ENCODE measurements at places on chromosomes 4 and X.
A peak's percentile ranks its signal among the peaks of the same experiment; 100 is the strongest.

DNA sequence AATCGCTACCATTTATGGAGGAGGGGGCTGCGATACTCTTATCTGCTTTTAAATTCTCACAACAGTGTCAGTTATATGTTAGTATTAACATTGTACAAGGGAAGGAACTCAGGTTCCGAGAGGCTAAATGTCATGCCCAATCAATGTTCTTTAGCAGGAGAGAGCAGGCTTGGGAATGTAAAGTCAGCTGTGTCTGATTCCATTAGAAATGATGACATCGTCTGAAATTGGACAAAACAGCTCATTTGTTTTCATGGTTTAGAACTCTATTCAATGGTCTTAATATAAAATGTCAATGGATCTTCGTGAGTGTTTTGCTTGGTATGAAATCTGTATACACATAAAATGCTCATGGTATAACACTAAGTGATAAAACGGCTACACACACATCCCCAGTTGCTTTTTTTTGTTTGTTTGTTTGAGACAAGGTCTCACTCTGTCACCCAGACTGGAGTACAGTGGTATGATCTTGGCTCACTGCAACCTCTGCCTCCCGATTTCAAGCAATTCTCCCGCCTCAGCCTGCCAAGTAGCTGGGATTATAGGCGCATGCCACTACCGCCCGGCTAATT lies 11.9 kb upstream of the SH3KBP1 start:
- DNase-seq: no peak

GRCh38 chr4:179116011-179116410 lies 1673.8 kb upstream of the AGA start:
- no peak for DNase-seq

DNA sequence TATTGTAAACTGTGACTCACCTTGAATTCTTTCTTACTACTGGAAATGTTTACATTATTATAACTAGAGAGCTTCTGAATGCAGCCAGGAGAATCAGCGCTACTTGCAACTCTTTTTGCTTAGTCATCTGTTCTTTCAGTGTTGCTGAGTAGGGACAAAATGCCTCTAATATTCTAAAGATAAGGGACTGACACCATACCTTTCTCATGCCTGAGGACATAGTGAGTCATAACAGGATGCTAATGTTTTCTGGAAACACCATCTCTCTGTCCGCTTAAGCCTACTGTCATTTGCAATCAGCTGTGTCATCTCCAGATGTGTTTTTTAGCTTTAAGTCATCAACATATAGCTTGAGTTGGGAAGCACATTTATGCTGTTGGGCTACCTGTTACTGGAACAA lies 108.3 kb downstream of the QRFPR start:
- no peak for DNase-seq

DNA sequence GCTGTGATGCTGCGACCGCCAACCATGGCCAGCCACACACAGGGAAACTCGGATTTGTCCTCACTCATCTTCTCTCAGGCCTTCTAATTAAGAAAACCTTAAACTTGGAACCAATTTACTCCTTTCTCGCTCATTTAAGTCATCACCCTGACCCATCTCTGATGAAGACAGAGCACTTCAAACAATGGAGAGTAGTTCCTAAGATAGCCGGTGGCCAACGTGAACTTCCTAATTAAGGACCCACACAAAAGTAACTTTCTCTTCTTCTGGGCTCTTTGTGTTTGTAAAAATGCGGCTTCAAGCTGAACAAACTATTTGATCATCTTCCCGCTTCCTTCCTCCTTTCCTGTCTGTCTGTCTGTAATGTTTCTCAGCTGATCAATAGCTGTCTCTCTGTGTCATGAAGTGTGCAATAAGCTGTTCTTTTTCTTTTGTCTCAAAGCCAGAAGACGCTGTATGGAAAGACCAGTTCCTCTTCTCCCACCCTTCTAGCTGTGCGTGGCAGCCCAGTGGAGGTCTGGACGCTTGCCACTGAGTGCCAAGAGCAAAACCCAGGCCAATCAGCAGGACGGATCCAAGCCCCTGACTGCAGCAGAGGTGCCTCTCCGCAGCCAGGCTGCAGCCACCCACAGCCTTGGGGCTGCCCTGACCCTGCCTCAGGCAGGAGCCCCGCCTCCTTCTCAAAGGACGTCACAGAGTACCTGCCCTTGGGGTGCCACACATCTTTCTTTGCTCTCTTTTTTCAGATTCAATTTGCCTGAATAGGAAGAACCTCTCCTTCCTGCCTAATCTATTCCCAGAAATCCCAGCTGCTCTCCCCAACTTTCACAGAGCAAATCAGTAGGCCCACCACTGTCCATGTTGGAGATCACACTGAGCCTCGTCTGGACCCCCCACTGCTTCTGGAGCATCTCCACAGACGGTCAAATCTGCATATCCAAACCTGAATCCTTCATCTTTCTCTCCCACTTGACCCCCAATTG lies 59.3 kb downstream of the MAML3 start:
- peak; percentile 79 for DNase-seq

GRCh38 chr4:1614854-1615595 lies 69.1 kb downstream of the FAM53A start:
- DNase-seq: no peak
